Stimulated activated CD4-positive, alpha-beta T cell treated with anti-CD3 and anti-CD28 coated beads, Interleukin-4, amount 100 ng/mL, for 1 hour (primary cell): ENCODE measurements at places on chromosomes 16 and 17.

DNA sequence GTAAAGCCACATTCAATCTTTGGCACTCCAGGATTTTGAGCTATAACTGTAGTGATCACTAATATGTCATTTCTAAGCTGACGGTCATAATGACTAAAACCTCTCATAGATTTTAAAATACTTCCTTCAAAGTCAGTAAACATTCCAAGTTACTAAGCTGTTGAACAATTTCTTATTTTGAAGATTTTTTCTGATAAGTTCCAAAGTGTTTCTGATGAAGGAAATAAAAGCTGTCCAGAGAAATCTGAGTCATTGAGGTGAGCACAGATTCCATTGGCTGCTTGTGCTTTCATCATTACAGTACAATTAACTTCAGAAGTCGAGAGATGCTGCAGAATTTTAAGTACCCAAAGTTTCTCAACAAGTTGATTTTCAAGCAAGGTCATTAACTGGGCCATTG is 23.9 kb downstream of the NLRC5 start:
- DNase-seq: no peak

GRCh38 chr17:73256220-73256619 is 5.5 kb downstream of the CPSF4L start:
- no peak for DNase-seq

- no peak for DNase-seq
Observed at GRCh38 chr16:24027466-24027865, 191.7 kb downstream of the PRKCB start.

GRCh38 chr16:86952769-86953168 is 364.4 kb downstream of the C16orf95 start:
- DNase-seq: no peak

- no peak for DNase-seq
Observed at GRCh38 chr17:15112846-15113617, 152.1 kb downstream of the PMP22 start.

DNA sequence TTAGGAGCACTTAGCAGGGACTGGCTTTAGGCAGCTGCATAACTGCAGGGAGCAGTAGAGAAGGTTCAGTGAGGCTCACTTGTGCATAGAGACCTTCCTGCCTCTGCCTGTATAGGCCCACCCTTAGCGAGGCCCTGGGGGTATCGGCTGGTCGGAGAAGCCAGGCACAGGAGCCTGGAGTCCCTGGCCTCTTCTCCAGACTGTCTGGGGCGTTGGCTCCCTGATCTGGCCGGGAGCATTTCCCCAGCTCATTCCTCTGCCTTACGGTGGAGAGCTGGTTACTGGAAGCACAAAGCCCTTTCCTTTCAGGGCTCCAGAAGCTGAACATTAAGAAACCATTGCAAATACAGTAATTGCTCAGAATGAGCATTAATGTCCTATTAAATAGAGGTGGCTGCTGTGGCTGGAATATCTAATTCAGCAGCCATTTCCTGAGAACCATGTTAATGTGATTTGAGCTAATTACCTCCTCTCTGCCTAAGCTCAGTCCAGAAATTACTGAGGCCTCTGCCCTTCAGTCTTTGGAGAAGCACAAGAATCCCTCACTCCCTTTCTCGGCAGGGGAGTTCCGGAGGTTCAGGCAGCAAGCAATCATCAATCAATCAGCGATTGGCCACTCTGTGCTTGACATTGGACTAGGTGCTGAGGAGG is 18.8 kb upstream of the TMEM220 start:
- no peak for DNase-seq

DNA sequence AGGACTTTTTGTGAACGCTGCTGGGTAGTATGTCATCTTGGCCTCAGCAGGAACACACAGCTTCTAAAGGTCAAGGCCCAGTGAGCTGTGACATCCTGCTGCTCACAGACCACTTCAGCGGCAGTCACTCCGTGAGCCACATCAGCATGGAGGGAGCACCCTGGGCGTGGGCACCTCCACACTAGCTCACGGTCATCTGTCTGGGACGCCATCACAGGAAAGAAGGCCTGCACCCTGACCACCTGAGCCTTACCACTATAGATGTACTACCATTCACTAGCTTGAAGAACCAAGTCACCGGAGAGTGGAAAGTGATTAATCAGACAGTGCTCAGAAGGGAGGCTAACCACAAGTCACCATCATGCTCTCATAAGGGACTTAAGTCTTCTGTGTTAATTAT is 3.3 kb downstream of the AXIN1 start:
- no peak for DNase-seq

DNA sequence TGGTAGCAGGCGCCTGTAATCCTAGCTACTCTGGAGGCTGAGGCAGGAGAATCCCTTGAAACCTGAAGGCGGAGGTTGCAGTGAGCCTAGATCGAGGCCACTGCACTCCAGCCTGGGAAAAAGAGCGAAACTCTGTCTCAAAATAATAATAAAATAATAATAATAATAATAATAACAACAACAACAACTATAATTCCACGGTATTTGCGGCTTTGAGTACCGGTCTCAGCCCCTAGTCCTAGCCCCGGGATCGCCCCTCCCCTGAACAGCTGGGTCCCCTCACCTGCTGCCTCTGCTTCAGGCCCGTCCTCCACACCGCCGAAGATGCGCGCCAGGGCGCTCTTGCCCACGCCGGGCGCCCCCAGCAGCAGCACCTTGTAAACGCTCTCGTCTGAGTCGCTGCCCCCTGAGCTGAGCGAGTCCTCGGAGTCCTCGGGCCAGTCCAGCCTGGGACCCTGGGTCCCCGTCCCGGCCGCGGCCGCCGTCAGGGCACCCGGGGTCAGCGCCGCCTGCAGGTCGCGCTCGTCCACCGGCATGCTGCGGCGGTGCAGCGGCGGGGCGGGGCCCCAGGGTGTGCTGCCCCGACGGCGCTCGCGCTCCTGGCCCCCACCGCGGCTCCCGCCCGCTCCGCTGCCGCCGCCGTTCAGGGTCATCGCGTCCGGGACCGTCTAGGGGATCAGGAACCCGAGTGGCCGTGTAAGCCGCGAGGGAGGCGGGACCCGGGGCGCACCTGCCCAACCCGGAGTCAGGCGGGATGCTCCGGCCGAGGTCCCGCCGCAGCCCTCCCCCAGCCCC is 611 bp downstream of the RRAD start:
- peak; percentile 40 for DNase-seq

- no peak for DNase-seq
Observed at GRCh38 chr16:55898592-55898991, 23.4 kb upstream of the CES5A start.

- no peak for DNase-seq
Observed at GRCh38 chr16:72468582-72468981, 296.6 kb upstream of the PMFBP1 start.

- no peak for DNase-seq
Observed at GRCh38 chr16:60989592-60989991, 1046.6 kb downstream of the CDH8 start.

DNA sequence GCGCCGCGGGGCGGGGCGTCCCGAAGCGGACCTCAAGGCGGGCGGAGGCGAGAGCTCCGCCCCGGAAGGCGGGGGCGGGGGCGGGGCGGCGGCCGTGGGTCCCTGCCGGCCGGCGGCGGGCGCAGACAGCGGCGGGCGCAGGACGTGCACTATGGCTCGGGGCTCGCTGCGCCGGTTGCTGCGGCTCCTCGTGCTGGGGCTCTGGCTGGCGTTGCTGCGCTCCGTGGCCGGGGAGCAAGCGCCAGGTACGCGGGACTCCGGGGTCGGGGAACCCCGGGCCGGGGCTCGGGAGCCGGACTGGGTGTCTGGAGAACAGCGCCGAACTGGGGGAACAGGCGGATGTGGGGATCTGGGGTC is at the start of gene TNFRSF12A:
Gene TNFRSF12A, plus strand, starts transcription at position 122 of the 357 bp plus-strand sequence. Its CDS starts 30 bp downstream, at position 152.
- peak; percentile 61 for DNase-seq

- no peak for DNase-seq
Observed at GRCh38 chr16:10239640-10240039, 57.4 kb upstream of the GRIN2A start.

DNA sequence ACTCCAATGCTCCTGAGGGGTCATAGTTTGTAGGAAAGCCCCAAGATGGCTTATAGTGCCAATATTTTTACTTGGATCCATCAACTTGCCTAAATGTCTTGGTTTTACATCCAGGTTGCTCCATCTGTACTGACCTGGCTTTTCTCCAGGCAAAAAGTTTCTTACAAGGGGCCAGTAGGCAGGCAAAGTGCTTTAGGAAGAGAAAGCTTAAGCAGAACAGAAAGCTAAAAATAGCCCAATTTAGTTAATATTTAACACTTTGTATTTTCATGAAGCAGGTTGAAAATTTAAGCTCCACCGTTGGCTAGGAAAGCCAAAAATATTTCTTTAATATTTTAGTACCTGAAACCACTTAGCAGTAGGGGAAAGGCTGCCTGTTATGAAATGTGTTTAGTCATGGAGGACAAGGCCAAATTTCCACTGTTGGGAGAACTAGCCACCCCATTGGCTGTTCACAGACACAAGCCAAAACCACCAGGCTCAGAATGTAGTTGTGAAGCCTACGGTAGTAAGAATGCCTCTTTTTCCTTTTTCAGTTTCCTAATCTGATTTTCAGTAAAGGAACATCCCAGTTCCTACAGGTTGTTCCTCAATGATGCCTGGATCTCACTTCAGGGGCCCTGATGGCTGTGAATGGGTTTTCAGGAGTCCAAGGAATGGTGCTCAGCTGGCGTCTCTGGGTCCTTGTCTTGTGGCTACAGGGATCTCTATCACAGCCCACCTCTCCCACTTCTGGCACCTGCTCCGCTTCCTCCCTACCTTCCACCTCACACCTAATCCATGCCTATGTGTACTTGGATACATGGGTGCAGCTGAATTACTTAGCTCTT is 324.8 kb downstream of the PMP22 start:
- DNase-seq: no peak

DNA sequence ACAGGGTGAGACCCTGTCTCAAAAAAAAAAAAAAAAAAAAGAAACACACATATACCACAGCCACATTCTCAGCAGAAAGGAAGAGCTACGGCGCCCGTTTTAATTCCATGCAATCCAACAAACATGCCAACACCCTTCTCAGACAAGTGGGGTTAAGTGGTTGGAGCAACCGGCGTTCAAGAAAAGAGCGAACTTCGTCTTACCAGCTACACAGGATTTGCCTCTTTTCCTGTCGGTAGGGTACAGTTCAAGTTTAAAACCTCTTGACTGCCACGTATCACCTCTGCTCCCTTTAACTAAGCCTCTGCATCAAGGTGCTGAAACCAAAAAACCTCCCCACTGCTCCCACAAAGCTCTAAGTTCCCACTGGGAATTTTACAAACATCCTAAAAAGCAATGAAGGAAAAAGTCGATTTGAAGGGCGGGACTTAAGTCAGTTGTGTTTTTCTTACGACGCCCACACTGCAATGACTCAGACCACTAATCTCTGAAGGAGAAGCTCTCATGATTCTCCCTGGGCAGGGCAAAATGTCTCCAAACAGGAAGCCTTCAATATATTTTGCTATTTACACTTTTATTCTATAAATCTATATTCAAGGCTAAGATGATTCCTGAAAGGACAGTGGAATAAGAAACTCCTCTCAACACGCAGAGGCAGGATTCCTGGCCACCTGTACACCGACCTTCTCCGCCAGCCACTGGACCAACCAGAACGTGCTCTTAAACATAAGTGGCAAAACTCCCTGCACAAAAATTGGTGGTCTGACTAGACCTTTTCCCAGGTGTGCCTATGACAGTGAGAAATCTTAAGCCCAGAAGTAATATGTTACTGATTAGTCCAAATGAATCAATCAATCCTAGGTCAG is 18.8 kb downstream of the SRP68 start:
- DNase-seq: peak; percentile 30

DNA sequence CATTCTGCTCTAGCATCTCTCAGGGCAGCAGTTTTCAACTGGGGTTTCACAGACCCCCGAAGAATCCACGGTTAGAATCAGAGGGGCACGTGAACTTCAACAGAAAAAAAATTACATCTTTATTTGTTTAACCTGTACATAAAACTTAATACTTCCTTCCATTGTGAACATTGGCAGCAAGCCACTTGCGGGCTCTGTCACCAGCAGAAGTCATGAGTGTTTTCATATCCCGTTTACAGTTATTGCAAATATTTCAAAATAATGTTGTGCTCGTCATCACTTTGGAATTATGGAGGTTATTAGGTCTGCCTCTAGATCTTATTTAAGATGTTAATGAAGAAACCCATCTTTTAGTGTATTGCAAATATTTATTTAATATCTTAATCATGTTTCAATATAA is 109.8 kb downstream of the SDR42E1 start:
- DNase-seq: no peak

DNA sequence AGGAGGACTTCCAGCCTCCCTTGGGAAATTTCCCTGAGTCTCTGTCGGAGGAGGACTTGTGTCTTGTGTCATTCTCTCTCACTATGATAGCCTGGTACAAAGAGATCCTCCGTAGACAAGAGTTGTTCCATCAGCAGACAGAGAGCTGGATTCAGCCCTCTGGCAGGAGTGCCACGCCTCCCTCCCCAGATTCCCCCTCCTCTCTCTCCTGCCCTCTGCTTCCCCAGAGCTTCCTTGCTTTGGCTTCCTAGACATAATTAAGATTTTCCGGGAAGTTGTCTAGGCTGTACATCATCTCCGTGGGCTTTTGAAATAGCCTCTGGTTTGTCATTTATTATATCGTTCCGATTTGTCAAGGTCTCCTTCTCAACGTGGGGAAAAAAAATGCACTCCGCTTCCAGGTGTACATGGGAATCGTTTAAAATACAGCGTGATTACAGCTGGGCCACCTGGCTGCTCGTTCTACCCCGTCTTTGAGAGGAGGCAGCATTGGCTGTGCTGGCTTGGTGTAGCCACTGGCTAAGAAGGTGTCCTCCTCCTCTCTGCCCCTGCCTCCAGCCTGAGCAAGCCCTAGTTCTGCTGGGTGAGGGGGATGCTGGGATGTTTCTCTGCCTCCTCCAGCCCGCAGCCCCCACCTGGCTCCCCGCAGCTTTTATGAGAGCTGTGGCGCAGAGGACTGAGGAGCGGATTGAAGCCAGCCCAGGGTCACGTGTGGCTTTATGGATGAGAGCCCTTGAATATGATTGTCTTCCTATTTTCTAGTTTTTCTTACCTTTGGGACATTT is 282.5 kb downstream of the SNX29 start:
- no peak for DNase-seq

GRCh38 chr16:75227361-75228142 is 8.8 kb downstream of the CTRB1 start:
- no peak for DNase-seq

- DNase-seq: no peak
Observed at GRCh38 chr17:15361151-15361550, 19.8 kb upstream of the TEKT3 start.

DNA sequence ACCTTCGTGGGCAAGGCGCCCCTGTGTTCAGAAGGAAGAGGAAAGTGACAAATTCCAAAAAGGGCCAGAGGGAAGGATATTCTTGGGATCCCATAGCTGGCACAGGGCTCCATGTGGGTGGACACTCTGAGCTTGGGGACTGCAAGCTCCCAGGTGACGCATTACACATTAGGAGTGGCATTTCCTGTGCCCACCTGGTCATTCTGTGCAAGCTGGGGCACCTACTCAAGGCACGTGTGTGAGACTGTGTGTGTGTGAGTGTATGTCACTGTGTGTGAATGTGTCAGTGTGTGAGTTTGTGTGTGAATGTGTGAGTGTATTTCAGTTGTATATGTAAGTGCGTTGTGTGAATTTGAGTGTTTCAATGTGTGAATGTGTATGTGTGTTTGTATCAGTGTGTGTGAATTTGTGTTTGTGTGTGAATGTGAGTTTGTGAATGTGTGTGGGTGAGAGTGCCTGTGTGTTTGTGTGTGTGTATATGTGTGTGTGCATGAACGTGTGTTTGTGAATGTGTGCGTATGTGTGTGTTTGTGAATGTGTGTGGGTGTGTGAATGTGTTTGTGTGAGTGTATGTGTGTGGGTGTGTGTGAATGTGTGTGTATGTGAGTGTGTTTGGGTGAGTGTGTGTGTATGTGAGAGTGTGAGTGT is 1.6 kb upstream of the CD300A start:
- DNase-seq: no peak
